Stimulated activated CD8-positive, alpha-beta memory T cell treated with anti-CD3 and anti-CD28 coated beads, Interleukin-7, amount 100 ng/mL, for 24 hours (primary cell): ENCODE measurements at places on chromosomes 2 and 18.
A peak's percentile ranks its signal among the peaks of the same experiment; 100 is the strongest.

GRCh38 chr2:118061135-118061955, 26.9 kb upstream of the INSIG2 start:
- DNase-seq = no peak

- peak; percentile 5 for DNase-seq
Measured at GRCh38 chr2:191206613-191207471, 38.4 kb upstream of the MYO1B start.

DNA sequence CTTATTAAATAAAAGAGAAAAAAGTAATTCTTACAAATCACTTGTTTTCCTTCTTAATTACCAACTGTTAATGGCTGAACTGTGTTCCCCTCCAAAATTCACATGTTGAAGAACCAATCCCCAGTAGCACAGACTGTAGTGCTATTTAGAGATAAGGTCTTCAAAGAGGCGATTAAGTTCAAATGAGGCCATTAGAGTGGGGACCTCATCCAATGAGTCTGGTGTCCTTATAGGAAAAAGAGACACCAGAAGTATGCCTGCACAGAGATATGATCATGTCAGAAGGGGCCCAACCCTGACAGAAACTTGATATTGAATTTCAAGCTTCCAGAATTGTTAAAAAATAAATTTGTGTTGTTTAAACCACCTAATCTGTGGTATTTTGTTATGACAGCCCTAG, 89.8 kb downstream of the MEMO1 start:
- no peak for DNase-seq

- DNase-seq = no peak
Measured at GRCh38 chr2:149601141-149601796, 13.7 kb upstream of the MMADHC start.

DNA sequence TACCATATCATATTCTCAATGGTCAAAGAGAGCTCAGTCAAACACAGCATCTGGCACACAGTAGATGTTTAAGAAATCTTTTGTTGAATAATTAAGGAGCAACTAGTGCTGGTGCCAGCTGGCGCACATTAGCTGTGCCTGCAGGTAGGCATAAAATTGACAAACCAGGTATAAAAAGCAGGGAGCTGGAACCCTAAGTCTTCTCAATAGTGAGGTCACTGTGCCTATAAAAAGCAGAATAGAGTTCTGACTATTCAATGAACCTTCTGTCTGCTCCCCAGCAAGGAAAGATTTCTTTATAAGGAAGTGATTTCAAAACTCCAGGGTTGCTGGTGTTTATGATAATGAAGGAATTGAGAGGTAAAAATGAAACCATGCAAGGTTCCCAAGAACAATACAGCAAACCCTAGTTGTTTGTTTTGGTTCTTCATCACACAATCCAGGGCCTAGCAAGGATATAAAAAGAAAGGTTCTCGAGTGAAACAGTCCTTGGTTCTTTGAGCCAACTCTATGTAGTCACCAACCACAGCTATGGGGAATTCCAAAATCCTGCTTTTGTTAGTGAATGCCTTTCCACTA, 76.1 kb downstream of the THADA start:
- no peak for DNase-seq

- DNase-seq = no peak
Measured at GRCh38 chr18:5518899-5519371, 24.9 kb downstream of the EPB41L3 start.

DNA sequence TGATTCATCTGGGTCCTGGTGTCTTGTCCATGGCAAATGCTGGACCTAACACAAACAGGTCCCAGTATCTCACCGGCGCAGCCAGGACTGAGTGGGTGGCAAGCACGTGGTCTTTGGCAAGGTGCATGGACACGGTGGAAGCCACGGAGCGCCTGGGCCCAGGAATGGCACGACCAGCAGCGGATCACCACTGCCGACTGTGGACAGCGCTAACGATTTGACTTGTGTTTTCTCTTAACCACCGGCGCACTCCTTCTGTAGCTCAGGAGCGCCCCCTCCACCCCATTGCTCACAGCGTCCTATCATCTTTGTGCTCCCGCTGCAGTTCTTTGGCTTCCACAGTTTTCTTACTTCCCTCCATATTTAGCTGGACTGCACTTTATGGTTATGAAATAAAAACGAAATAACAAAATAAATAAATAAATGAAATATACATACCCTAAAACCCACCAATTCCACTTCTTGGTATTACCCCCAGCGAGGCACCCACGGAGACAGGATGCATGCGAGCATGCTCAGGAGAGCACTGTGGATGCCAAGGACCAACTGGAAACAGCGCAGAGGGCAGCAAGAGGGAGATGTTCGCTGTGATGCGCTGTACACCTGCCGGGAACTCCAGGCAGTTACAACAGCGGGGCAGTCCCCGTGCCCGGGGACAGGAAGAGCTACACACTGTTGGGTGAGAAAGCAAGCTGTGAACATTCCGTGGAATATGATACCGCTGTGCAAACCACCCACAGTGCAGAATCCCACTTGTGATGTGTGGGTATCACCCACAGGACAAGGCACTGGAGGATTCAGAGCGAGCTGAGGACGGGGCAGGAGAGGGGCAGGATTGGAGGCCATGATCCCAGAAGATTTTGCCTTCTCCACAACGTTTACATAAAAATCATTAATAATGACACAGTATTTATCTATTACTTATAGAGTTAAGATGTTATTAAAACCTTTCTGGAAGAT, 7.0 kb upstream of the CIDEA start:
- no peak for DNase-seq

DNA sequence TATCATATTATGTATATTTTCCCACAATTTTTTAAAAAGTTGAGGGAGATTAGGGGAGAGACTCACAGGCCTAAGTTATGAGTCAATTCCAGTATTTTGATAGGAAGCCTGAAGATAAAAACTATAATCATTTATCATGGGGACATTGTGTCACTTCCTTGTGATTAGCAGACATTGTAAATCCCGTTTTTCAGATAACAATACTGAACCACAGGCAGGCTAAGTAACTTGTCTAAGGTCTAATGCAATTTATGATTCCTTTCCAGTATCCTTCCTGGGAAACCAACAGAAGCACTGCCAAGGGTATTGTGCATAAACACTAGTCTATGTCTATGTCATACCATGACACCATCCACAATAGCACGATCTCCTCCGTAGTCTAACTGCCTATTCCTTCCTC, 235.2 kb upstream of the PIK3C3 start:
- DNase-seq = no peak

- DNase-seq = no peak
Measured at GRCh38 chr2:128593879-128594650, 275.4 kb upstream of the HS6ST1 start.

DNA sequence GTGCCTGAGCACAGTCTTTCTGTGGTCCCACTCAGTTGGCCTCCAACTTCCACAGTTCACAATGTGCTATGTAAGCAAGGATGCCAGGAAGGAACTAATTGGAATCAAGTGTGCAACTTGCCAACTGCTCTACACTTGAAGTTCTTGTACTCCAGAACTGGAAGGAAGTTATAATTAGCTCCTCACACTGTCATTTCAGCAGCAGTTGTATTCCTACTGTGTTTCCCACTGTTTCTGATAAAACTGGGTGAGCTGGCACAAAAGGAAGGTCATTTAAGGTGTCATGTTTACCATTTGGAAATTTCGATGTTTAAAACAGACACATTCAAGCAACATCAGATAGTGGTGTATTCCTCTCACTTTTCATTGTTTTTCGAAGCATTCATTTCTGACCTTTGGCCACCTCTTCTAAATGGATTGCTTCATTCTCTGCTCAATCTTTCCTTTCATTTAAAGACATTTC, 84.2 kb downstream of the ANTXR1 start:
- no peak for DNase-seq

DNA sequence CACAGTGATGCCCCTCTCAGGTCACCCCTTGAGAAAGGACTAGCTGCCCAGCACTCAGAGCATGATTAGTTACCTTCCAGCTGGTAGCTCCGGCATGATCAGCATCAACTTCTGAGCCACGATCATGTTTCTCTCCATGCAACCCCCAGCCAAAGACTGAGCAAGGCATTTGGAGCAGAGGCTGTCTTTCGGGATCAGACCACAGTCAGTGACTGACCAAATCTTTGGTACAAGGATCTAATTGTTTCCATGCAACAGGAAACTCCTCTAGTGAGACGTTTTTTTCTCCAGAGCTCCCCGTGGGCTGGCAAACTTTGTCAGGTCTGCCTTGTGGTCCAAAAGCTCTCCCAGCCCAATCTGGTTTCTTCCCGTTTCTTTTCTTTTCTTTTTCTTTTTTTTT, 244.3 kb downstream of the METTL4 start:
- no peak for DNase-seq

GRCh38 chr2:54107903-54108615, 7.4 kb upstream of the ACYP2 start:
- DNase-seq = no peak

GRCh38 chr2:190607657-190608357, 41.1 kb upstream of the NAB1 start:
- no peak for DNase-seq

- DNase-seq = no peak
Measured at GRCh38 chr2:40201425-40201824, 250.5 kb downstream of the SLC8A1 start.

DNA sequence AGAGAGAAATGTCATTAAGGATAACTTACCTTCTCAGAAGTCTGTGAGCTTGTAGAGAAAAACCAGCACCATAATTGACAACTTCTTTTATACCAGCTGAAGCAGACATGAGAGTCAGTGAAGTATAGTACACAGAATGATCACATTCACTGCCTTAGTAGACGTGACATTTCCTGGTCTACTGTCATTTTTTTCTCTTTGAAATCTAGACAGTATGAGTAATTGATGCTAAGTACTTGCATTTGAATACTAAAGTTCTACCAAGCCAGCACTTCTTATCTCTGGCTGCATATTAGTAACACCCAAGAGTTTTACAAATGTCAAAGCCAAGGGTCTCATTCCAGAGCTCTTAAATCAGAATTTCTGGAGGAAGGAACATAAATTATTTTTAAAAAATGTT, 25.4 kb upstream of the ACADL start:
- no peak for DNase-seq

DNA sequence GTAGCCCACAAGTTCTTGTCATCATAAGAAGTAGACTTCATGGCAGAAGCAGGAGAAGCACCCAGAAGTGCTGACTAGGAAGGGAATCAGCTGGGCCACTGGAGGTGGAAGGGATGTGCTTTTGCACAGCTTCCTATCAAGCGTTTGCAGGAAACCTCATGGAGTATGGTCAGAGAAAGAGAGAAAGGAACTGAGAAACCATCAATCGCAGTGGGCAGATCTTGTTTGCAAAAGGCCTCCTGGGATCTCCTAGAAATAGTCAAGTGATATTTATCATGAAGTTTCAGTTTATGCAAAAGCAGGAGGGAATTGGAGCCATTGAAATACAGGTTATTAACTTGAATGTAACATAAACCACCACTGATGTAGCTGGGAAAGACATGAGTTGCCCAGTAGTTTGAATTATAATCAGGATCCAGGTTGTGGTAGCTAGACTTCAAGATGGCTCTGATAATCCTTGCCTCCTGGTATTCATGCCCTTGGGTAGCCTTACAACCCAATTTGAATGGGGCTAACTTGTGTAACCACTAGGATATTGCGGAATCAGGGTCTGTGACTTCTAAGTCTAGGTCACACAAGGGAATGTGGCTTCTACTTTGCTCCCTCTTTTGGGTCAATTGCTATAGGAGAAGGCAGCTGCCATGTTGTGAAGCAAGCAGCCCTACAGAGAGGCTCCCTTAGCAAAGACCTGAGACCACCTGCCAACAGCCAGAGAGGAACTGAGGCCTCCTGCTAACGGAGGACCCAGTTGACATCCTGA, 69.8 kb upstream of the TCF4 start:
- no peak for DNase-seq

DNA sequence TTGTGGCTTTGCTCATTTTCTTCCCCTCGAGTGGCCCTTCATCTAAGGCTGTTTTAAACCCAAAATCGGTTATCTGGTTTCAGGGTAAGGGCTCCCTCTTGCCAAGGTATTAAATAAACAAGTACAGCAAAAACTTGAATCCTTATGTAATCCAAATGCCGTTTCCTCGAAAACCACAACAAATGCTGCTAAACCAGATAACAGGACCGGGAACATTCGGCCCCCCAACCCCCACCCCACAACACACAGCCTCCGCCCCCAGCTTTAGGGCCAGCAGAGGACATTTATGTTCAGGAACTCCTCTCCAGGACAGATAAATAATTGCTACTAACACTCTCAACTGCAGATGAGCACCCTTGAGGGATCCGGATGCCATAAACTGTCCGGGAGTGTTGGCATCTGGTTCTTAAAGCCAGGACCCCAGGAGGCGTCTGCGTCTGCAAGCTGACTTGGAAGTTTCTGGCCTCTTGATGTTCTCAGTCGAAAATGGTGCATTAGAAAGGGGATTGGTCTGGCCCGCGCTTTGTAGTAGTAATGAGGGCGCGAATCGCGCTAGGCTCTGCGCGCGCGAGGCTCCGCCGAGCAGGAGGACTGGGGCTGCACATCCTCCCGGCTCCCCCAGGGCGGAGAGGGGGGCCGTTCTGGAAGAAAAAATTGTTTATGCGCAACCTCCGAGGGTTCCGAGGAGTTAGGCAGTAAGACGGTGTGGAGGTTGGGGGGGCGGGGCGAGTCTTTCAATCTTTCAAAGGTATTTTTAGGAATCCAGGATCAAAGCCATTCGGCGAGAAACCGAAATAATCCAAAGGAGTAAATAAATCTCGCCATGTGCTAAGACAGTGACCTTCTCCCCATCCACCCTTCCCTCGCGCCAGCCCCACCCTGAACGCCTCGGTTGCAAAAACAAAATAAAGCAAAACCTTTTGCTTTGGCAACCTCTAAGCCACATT, 3.9 kb upstream of the ID2 start:
- no peak for DNase-seq

GRCh38 chr2:2796207-2796606, 465.1 kb upstream of the MYT1L start:
- DNase-seq = no peak

DNA sequence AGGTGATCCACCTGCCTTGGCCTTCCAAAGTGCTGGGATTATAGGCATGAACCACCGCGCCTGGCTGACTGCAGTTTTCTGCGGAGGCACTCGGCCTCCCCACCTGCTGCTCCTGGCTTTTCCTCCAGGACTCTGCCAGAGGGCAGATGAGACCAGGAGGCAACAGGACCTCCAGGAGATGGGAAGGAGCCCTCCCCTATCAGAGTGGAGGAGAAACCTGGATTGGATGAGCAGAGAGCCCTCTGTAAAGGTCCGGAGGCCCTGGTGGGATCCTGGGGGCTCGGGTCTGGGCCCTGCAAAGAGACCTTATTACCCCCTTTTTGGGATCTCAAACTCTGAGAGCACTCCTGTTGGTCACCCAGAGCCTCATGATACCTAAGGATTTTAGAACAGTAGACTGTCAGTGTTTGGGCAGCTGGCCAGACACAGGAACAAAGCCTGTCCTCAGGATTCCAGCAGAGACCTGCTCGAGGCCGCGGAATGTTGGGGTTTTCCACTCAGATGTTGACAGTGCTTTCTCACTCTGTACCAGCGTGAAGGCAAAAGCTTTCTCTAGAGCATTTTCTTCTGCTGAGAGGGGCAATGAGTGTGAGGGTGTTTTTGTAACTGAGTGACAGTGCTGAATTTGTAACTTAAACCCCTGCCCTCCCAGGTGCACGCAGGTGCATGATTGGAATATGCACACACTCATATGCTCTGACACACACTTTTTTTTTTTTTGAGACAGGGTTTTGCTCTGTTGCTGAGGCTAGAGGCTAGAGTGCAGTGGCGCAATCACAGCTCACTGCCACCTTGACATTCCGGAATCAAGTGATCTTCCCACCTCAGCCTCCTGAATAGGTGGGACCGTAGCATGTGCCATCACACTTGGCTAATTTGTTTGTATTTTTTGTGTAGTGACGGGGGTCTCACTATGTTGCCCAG, 48.4 kb downstream of the NPPC start:
- no peak for DNase-seq
